Upper lobe of right lung (tissue), 1 donor: ENCODE measurements at places on chromosomes 7 and 10. TPM values are rescaled to one million over a fixed set of nuclear protein-coding genes. Genes with fewer than 3 reads are reported as not detected.
A peak's percentile ranks its signal among the peaks of the same experiment; 100 is the strongest.

DNA sequence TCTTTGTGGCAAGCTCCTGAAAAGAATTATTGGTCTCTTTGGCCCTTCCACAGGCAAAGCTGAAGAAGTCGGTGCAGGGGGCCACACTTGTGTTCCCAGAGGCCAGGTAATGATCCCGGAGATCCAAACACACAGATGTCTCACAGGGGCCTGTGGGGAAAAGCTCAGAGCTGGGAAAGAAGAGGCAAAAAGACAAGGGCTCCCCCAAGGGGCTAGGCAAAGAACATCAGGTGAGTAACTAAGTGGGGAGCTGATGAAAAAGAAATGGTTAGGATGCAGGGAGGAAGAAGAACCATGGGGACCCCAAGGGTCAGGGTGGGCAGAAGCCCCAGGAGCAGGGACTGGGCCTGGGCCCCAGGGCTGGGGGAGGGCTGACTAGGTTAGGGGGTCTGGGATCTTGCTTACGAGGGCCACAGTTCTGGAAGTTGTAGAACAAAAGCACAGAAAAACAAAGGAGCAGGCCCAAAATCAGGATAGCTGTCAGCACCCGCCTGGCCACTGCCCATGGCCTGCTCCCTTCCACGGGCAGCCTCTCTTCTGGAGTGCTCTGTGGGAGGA, 1.1 kb downstream of the KEL start:
- no peak for DNase-seq

- no peak for DNase-seq
Observed at GRCh38 chr7:89773611-89774010, 380.7 kb upstream of the STEAP1 start.

Gene CFTR
- total RNA-seq = 28.0 TPM

DNA sequence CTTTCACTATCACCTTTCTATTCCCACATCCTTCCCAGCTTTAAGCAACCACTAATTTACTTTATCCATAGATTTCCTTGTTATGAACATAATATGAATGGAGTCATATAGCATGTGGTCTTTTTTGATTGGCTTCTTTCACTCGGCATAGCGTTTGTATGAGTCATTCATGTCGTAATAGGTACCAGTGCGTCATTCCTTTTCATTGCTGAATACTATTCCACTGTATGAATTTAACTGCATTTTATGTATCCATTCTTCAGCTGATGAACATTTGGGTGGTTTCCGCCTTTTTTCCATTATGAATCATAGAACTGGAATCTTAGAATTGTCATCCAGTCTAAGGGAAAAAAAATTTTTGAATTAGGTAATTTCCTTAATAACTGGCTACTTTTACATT, 411.3 kb upstream of the AUTS2 start:
- DNase-seq = no peak

- DNase-seq = no peak
Observed at GRCh38 chr10:11824376-11824775, 1.2 kb downstream of the PROSER2 start.

GRCh38 chr10:124155781-124156435, 62.5 kb upstream of the CHST15 start:
- DNase-seq = no peak

DNA sequence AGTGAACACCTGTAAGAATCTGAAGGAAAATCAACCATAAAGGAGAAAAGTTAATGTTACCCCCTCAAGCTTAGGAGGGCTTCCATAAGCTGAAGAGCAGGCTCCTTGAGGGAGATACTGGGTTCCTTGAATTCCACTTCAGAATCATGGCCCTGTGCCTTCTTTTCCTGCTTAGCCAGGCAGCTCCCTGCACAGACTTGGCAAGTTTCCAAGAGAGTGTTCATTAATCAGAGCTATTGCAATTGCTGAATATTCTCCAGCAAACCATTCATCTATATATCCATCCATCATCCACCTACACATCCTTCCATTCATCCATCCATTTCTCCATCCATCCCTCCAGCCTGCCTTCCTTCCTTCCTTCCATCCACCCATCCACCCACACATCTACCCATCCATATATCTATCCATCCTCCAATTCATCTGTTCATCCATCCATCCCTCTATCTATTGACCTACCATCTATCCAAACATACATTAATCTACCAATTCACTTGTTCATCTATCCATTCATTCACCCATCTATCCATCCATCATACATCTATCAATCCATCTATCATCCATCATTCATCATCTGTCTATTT, 574.4 kb downstream of the PTPRN2 start:
- no peak for DNase-seq

DNA sequence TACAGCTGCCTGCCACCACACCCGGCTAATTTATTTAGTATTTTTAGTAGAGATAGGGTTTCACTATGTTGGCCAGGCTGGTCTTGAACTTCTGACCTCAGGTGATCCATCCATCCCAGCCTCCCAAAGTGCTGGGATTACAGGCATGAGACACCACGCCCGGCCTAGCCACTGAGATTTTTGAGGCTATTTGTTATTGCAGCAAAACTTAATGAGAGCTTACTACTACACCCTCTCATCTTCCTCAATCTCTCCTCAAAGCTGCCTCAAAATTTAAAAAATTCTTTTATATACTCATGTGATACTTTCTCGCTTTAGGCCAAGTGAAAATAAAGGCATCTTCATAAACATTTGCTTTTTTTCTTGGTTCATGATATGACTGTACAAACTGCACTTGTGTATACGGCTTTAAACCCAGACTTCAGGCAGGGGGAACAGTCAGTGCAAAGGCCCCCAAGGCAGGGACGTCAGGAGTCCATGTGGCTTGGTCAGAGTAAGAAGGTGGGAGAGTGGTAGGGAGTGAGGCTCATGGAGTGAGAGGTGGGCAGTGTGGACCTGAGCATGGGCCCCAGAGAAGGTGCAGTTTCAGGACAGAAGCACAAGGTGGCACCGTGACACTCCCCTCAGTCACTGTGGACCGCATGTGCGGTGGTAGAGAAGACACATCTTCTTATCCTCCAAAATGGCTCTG, 55.5 kb downstream of the SYPL1 start:
- DNase-seq = peak; percentile 77

DNA sequence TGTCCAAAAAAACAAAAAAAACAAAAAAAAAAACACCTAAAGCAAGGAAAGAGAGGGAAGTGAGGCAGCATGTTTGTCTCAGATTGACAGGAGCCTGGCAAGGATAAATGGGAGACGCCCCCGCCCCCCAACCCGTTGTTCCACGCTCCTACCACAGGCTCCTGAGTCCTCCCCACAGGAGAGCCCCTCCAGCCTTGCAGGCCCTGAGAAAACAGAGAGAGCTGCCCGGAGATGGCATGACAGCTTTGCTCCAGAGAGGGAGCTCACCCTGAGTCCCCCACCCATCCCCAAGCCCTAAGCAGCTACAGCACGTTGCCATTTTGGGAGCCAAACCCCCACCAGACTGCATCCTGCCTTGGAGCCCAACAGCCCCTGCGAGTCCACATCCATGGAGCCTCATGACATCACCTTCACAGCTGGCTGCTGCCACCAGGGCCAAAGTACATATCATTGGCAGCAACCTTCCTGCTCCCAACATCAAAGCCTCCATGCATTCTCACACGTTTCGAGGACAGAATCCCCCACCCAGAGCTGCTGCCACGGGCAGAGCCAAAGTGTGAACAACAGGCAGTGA, 1283.3 kb downstream of the TYW1 start:
- no peak for DNase-seq
